WERI-Rb-1 (cell line): ENCODE measurements at places on chromosomes 5 and 9.

GRCh38 chr9:7336356-7337065 is 463.1 kb downstream of the DMAC1 start:
- DNase-seq, result no peak

GRCh38 chr5:61232490-61233050 is 70.3 kb upstream of the SMIM15 start:
- DNase-seq, result no peak

DNA sequence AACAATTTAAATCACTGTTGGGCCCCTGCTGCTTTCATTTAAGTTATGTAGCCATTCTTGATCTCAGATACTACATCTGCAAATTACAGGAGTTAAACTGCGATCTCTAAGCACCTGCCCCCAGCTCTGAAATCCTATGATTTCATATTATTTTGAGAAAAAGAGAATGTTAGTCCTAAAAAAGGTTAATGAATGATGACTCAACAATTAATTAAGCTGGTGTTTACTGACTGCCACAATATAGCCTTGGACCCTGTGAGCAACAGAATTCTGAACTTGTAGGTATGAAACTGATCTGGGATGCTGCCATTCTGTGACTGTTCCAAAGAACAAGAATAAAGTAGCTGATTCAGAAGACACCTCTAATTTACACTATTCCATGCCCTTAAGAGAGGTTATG is 124.4 kb upstream of the FBXL7 start:
- DNase-seq, result no peak

DNA sequence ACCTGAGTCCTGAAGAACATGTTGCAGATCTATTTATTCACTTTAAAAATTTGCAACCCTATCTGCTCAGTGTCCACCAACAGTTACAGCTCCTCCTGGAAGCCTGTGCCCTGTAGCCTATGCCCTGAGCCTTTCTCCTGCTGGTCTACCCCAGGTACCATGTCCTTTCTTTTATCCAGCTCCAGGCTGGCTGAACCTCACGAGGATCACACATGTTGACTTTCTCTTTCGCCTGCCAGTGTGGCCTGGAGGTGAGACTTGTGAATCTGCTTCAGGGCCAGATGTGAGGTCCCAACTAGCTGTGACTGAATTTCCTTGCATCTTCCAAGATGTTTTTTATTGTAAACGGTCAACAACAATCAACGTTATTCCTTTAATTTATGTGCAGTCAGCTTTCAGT is 70.7 kb downstream of the GDNF start:
- DNase-seq, result no peak

GRCh38 chr5:143183989-143184388 is 219.5 kb downstream of the NR3C1 start:
- no peak for DNase-seq

- no peak for DNase-seq
Observed at GRCh38 chr9:133873461-133873891, 118.6 kb downstream of the VAV2 start.

- peak; percentile 42 for DNase-seq
Observed at GRCh38 chr5:136066661-136067271, 38.0 kb downstream of the TGFBI start.

DNA sequence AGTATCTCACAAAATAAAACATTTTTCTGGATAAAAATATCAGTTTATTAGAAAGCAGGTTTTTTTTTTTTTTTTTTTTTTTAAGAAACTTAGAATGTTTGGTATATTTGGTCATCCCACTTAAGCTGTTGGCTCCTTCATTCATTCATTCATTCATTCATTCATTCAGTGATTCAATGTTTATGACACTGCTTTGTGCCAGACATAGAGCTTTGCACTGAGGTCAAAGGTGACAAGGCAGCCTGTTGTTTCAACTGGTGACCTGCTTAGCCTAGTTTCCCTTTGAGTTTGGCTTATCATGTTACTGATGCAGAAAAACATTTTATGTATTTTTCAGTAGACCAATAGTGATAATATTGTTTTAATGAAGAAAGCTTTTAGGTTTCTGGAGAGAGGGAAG is 23.5 kb downstream of the CPEB4 start:
- DNase-seq, result no peak

- DNase-seq, result peak; percentile 33
Observed at GRCh38 chr5:142644640-142645361, 41.1 kb downstream of the FGF1 start.

- DNase-seq, result no peak
Observed at GRCh38 chr5:68544648-68545552, 329.3 kb downstream of the PIK3R1 start.

DNA sequence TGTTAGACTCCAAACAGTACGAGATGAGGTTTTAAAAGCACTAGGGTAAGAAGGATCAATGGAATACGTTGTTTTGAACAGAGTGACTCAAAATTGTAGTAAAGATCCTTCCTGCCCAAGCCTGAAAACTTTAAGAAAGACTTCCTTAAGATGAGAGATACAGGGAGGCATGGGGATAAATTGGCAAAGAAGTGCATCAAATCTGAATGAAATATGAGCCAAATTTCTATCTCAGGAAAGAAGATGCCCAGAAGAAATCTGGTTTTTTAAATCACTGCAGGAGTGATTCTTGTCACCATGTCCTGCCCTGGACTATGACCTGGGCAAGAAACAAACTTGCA is 14.9 kb downstream of the FCN2 start:
- DNase-seq, result no peak

GRCh38 chr5:137714946-137715345 is 20.9 kb downstream of the KLHL3 start:
- DNase-seq, result no peak

GRCh38 chr5:128062172-128062746 is 21.3 kb upstream of the SLC12A2 start:
- DNase-seq, result no peak

GRCh38 chr5:135606431-135606830 is 27.6 kb upstream of the CXCL14 start:
- no peak for DNase-seq

- no peak for DNase-seq
Observed at GRCh38 chr9:68905129-68905528, 108.8 kb downstream of the PRKACG start.

DNA sequence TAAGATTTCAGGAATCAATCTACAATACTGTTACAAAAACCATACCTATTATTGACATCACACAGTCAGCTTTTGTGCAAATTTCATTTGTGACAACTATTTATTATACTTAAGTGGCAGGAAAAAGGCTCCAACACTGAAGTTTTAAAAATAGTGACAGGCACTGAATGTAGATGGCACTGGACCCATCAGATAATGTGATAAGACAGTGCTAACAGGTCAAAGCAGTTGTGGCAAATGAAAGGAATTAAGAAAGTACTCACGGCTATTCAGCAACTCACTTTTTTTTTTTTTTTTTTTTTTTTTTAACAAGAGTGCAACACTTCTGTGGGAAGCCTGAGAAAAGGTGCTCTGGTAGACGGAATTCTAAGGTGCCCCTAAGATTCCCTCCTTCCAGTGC is 115.0 kb upstream of the MEF2C start:
- DNase-seq, result no peak

DNA sequence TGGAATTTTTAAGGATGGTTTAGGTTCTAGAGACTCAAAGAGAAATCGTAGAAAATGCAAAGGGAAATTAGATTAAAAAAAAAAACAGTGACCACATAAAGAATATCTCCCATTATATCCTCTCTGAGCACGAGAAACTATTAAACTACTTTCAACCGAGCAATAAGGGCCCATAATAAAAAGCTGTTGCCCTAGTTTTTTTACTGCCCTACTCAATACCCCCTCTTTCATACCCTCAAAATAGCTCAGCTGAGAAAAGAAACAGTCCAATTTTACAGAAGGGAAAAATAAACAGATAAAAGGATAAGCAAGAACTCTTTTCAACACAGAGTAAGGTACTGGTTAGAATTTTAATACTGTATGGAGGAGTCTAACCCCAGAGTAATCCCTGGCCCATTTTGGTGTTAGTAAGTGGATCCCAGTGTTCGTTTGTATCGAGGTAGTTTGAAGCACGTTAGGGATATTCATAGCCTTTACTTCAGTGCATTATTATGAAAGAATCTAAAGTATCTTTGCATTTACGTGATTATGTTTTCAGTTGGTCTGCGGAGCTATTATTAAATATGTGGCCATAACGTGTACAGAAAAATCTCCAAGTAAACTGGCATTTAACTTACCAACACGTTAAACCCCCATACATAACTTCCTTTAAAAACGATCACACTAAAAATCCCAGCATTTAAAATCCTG is 980 bp upstream of the RHOBTB3 start:
- no peak for DNase-seq

GRCh38 chr9:8651070-8651845 is 851.7 kb upstream of the DMAC1 start:
- DNase-seq, result no peak

GRCh38 chr5:5542654-5543053 is 120.2 kb downstream of the ICE1 start:
- no peak for DNase-seq

DNA sequence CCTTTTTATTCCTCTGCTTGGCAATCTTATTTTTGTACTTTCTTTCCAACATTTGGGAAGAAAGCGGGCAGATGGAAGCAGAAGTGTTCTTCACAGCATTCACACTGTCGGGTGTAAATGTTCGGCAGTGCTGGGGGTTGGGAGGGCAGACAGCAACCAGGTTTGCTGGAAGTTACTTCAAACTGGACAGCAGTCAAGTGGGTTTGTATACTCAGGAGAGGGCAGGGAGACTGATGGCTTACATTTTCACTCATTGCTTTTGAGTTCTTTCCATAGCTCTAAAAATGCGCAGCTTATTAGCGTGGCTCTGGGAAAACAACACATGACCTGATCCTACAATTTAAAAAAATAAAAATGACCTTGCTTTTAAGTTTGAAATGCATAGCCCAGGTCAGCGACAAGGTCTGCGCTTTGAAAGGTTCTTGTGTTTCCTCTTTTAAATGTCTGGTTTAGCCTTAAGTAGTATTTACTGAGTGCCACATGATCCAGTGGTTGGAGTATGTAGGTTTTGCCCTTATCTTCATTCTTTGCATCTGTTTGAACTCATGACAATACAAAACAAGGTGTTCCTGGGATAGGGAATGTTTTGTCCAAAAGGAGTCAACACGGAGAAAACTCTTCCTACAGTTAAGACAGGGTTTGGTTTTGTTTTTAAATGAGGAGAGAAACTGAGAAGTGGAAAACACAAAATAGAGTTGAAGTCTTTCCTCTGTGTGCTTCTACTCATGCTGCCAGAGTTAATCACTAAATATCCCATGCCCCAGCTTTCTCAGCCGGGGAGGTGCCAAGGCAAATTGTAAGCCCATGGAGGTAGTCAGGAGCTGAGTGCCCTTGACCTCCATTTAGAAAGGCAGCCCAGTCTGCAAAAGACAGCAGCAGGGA is 132.7 kb upstream of the DMRT1 start:
- DNase-seq, result no peak

DNA sequence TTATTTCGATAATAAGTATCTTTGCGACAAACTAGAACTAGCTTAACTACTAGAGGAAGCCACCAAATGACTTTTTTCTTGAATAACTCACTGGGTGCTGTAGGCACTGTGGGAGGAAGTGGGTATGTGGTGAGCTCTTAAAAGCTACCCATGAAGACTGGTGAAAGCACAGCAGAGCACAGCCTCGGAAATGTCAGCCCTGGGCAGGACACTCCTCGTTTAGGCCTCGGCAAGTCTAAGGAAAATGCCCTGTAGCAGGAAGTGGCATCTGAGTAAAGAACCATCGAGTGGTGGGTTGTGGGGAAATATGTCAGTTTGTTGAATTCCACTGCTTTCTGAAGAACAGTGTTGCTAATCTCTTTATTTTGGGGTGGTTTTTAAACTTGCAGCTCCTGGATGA is 44.0 kb upstream of the NCS1 start:
- no peak for DNase-seq

- DNase-seq, result peak; percentile 72
Observed at GRCh38 chr5:72245546-72245945, 74.5 kb downstream of the MRPS27 start.

GRCh38 chr5:87560528-87560927 is 147.8 kb upstream of the CCNH start:
- no peak for DNase-seq
